Stimulated activated CD4-positive, alpha-beta T cell treated with anti-CD3 and anti-CD28 coated beads, Interleukin-15, amount 100 ng/mL, for 1 hour (primary cell): ENCODE measurements at places on chromosomes 12 and 14.

- no peak for DNase-seq
These were observed 56.4 kb downstream of the CMKLR1 start for GRCh38 chr12:108282676-108283075.

DNA sequence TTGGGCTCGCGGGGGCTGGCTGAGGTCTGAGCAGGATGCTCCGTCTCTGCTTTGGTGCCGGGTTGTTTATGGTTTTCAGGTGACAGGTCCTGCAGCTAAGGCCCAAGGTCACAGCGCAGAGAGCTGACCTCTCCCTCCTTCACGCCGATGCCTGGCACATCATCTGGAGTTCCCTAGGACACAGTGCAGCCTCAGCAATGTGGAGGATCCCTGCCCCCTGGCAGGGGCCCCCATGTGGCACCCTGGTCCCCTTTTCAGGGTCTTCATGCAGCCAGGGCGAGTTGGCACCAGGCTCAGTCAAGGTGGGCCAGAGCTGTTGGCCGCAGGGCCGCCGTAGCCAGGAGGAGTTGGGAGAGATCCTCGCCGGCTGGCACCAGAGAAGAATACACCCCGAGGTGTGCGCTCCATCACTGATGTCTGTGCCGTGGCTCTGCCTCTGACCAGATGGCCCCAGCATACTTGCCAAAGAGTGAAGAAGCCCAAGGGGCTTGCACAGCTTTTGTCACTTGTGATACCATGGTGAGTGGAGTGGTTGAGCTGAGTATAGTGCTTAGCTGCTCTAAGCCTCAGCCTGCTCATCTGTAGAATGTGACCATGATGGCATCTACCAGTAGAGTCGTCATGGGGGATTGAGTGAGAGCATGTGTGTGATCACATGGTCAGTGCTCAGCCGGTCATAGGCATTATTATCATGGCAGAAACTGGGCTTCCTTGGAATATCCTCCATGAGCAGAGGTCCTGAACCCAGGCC is 11.0 kb downstream of the TPCN1 start:
- DNase-seq = no peak

DNA sequence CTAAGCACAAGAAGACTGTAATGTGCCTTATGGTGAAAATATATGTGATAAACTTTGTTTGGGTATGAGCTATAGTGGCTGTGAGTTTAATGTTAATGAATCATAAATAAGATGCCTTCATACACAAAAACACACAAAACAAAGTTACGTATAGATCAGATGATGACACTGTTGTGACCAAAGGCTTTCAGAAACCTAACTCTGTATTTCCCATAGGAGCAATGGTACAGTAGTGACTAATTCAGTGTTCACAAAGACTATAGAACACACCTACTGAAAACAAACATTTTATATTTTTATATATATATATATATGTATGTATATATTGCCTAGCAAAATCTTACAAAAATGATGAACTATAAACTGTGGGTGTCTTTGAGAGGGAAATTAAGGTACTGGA is 393.8 kb upstream of the DCN start:
- DNase-seq = no peak

GRCh38 chr12:102946042-102946441 is 11.4 kb upstream of the ASCL1 start:
- DNase-seq = no peak

GRCh38 chr12:46462641-46463355 is 90.2 kb upstream of the SLC38A2 start:
- no peak for DNase-seq

DNA sequence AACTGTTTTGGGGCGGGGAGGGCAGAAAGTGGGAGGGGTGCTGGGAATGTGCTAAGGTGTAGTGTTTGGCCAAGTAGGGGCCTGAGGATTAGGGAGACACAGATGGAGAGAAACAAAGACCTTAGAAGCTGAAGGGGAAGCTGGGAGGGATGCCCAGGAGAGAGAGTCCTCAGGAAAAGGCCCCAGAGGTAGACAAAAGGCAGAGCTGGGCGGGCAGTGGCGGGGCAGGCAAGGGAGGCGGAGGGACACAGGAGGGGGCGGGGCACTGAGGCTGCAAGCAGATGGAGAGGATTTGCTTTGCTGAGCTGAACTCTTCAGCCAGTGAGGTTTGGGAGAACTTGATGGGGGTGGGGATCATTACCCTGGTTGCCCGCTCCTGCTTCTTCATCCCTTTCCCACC is 2.8 kb downstream of the PTMS start:
- no peak for DNase-seq

- DNase-seq = no peak
These were observed 17.2 kb downstream of the EML5 start for GRCh38 chr14:88775532-88775931.

DNA sequence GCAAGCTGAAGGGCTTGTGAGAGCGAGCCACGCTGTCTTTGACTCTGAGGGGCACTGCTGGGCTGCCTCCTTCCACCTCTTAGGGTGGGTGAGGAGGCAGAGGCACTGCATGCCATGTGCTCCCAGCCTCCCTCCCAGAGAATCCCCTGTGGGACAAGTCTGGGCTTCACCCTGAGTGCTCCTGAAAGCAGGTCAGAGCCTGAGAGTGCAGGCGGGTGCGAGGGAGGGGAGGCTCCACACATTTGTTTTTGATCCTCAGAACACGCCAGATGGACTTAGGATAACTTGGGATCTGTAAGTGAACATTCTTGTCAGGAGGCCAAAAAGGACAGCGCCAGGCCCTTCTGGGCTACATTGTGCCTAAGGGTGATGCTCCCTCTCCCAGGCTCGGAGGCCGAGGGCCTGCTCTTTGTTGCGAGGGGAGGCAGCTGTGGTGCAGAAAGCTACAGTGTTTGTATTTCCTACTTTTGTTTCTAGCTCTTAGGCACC is 155.4 kb downstream of the TMX1 start:
- DNase-seq = no peak

GRCh38 chr12:70110085-70110484 is 133.1 kb upstream of the CNOT2 start:
- DNase-seq = no peak

DNA sequence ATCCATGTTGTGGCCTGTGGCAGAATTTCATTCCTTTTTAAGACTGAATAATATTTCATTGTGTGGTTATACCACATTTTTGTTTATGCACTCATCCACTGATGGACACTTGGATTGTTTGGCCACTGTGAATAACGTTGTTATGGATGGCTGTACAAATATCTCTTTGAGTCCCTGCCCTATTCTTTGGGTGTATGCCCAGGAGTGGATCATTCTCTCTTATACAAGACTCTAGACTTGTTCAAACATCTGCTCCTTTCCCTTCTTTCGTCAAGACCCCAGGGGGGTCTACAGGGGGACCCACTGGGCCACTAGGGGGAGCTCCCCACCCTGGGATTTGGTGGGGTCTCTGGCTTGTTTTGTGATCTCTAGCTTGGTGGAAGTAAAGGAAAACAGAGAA is 77.4 kb downstream of the FBXL14 start:
- DNase-seq = no peak

GRCh38 chr12:7705846-7706245 is 5.4 kb upstream of the DPPA3 start:
- DNase-seq = no peak

GRCh38 chr12:80877721-80878265 is 59.9 kb downstream of the LIN7A start:
- no peak for DNase-seq

- no peak for DNase-seq
These were observed 39.7 kb upstream of the SMUG1 start for GRCh38 chr12:54228471-54228870.

DNA sequence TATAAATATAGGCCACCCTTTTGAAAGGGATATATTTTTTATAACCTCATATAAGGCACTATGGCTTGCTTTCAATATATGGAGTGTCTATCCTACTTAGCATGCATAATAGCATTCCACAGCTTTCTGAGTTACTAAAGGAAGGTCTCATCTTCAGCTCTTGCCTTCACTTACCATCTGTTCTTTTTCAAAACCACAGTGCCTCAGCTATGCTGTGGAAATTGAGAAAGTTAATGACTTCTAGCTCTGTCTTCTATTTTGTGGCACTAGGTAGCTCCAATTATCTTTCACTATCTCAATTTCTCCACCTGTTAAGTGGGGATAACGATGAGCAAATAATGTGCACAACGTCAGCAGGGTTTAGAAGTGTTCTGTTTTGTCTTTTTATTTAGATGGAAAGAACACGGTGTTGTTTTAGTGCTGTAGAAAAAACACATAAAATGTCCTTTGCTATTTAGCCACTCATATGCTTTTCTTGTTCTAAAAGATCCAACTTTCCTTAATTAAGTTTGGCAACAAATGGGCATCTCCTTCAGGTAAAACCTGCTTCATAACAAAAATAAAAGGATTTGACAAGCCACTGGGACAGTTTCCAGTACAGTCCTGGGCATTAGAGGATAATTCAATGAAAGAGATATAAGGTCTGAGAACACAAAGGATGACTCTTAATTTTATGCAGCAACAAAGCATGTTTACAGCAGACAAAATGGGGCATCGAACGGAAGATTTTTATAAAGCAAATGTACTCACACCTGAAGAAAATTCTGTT is 462.0 kb upstream of the SYT1 start:
- DNase-seq = no peak

DNA sequence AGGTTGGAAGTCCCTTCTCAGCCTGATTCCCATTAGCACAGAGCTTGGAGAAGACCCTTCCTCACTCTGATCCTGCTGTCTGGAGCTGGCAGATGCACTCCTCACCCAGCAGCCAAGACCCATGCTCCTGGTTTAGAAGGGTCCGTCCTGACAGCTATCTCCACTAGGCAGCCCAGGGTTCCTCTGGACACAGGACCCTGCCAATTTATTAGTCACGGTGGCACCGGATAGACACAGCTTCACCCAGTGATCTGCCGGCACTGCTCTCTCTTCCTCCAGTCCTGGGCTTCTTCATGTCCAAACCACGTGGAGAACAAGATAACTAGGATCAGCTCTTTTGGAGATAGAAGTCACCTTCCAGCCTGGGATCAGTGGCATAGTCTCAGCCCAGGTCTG is 26.2 kb upstream of the TCL1B start:
- no peak for DNase-seq

DNA sequence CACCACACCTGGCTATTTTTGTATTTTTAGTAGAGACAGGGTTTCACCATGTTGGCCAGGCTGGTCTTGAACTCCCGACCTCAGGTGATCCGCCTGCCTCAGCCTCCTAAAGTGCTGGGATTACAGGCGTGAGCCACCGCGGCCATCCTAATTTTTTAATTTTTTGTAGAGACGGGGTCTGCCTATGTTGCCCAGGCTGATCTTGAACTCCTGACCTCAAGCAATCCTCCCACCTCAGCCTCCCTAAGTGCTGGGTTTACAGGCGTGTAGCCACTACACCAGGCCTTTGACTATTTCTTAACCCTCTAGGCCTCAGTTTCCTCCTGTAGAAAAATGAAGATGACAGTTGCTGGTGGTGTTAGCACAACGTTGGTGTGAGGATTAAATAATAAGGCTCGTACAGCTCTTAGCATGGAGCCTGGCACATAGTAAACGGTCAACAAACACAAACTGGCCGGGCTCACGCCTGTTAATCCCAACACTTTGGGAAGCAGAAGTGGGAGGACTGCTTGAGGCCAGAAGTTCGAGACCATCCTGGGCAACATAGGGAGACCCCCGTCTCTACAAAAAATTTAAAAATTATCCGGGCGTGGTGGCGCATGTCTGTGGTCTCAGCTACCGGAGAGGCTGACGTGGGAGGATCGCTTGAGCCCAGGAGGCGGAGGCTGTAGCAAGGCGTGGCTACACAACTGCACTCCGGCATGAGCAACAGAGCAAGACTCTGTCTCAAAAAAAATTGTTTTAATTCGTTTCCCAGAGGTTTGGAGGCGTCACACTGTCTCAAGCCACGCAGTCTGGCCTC is 979 bp downstream of the DDX54 start:
- DNase-seq = no peak

DNA sequence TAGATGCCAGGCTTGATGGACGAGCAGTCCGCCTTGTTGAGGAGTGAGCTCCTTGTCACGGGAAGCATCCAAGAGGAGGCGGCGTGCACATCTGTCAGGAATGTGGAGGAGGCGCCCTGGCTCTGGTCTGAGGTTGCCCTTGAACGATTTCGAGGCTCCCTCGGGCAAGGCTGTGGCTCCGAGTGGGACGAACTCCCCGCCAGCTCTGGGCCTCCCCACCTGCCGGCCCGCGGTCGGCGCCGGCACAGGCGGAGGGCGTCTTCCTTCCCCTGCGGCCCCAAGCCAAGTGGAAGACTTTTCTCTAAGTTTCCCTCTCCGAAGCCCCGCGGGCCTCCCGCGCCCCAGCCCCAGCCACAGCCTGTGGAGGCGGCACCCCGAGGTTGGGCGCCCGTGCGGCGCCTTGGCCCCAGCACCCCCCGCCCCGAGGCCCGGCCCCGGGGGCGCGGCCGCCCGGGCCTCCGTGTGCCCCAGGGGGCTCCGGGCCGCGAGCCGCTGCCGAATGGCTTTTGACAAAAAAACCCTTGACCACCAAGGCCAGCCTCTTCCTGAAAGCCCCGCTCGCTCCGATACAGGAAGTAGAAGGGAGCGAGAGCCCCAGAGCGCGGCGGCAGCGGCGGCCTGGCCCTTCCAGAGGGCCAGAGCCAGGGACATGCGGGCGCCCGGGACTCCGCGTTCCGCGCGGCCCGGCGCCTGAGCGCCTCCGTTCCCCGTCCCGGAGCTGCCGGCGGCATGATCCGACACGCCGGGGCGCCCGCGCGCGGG is at the start of gene RIN3:
RIN3 (plus strand) TSS at position 578 of the 762 bp plus-strand sequence; CDS start at position 730, 152 bp downstream.
- DNase-seq = peak; percentile 24

DNA sequence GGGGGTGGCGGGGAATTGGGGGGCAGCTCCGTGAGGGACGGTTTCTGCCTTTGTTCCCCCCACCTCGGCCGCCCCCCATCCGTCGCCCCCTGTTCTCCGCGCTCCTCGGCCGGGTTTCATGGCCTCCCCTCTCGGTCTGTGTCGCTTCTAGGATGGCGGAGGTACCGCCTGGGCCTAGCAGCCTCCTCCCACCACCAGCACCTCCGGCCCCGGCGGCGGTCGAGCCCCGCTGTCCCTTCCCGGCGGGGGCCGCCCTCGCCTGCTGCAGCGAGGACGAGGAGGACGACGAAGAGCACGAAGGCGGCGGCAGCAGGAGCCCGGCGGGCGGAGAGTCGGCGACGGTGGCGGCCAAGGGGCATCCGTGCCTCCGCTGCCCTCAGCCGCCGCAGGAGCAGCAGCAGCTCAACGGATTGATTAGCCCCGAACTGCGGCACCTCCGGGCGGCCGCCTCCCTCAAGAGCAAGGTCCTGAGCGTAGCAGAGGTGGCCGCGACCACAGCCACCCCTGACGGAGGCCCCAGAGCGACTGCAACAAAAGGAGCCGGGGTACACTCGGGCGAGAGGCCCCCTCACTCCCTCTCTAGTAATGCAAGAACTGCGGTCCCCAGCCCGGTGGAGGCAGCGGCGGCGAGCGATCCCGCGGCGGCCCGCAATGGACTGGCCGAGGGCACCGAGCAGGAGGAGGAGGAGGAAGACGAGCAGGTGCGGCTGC is 575 bp downstream of the NAA30 start:
- peak; percentile 6 for DNase-seq

DNA sequence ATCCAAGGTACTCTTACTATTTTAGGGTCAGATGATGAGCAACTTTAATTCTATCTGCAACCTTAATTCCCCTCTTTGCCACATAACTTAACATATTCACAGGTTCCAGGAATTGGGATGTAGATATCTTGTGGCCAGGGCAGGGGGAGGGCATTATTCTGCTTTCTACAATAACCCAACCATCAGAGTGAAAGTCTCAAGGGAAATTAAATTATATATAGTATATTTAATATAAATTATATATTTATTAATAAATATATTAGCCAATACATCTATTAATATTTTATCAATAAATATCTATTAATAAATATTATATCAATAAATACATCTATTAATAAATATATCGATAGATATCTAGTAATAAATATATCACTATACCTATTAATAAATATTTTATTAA is 11.7 kb upstream of the RAB21 start:
- no peak for DNase-seq
